ENCODE measurements at places on chromosomes 7 and 10. TPM values are rescaled to one million over a fixed set of nuclear protein-coding genes. Genes with fewer than 3 reads are reported as not detected.

Gene ATOH7
- 0.19 TPM for total RNA-seq

Gene CRHR2
- not detected for total RNA-seq

Gene NME8
- not detected for total RNA-seq

Gene FOXP2
- total RNA-seq: not detected

Gene CYP3A5
- total RNA-seq: 1.5 TPM

Gene LAMB4
- 0.37 TPM for total RNA-seq

Gene PGAM2
- not detected for total RNA-seq

Gene TAS2R41
- not detected for total RNA-seq

Gene KCND2
- total RNA-seq: not detected

Gene RASA4B
- total RNA-seq: 1.8 TPM

Gene GNAT3
- not detected for total RNA-seq

Gene ADIRF
- total RNA-seq: not detected

Gene HABP2
- 0.13 TPM for total RNA-seq

Gene ZNF398
- total RNA-seq: 10.1 TPM

Gene ANKRD61
- 0.50 TPM for total RNA-seq

Gene EGR2
- total RNA-seq: 0.86 TPM

Gene CFAP70
- 0.19 TPM for total RNA-seq

Gene GBX1
- total RNA-seq: not detected

Gene HOXA2
- 1.4 TPM for total RNA-seq

Gene CREB5
- total RNA-seq: 4.8 TPM
